ENCODE measurements at places on chromosomes 3 and 15. TPM values are rescaled to one million over a fixed set of nuclear protein-coding genes. Genes with fewer than 3 reads are reported as not detected.

GRCh38 chr3:99858469-99858868 lies 40.8 kb downstream of the CMSS1 start:
- no peak for DNase-seq

DNA sequence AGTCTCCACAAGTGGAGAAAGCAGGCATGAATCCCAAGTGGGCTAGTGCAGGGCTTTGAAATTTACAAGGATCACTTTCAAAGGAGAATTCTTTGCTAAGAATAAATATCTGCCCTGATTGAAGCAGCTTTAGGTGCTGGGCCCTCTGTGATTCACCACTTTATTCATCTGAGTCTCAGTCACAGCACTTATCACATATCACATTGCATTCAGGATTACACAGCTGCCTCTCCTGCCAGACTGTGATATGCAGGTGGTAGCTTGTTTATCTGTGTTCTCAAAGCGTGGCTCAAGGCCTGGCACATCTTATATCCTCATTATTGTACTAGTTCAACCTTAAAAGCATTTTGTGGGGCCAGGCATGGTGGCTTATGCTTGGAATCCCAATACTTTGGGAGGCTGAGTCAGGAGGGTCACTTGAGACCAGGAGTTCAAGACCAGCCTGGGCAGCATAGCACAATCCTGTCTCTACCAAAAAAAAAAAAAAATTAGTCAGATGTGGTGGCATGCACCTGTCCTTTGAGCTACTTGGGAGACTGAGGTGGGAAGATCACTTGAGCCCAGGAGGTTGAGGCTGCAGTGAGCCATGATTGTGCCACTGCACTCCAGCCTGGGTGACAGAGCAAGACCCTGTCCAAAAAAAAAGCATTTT lies 156.9 kb upstream of the EIF1B start:
- no peak for DNase-seq

DNA sequence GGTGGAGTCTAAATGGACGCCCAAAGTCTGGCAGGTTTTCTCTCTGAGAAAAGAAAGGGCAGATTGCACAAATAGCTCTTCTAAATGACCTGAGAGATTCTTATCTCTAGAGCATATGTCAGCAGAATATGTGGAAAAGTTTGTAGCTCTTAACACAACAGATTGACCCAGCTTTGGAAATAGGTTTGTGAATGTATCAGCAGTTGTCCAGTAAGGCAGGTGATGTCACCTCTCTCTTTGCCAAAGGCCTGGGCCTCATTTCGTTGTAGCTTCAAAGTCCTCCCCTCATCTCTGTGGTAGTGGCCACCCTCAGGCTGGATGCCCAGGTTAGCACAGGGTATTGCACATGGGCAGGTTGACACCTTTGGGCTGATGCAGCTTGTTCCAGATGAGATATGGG lies 36.0 kb downstream of the PDIA5 start:
- DNase-seq = no peak

DNA sequence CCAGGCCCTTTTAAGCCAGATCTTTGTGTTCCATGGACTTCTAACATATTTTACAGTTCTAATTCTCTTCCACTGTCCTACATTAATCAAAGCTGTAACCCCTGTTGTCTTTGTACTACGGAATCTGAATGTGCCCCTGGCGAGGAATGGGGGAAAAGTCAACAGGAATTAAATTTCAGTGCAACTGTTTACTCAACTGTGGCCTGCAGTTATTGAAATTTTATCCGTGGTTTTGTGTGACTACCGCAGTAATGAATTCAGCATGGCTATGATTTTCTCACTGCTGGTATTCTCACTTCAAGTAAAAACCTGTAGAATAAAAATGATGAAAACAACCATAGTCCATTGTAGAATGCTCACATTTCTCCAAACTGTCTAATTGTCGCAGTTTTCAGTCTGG lies 388.0 kb downstream of the FOXP1 start:
- DNase-seq = no peak

GOLGA8T gene
- not detected for total RNA-seq

DNA sequence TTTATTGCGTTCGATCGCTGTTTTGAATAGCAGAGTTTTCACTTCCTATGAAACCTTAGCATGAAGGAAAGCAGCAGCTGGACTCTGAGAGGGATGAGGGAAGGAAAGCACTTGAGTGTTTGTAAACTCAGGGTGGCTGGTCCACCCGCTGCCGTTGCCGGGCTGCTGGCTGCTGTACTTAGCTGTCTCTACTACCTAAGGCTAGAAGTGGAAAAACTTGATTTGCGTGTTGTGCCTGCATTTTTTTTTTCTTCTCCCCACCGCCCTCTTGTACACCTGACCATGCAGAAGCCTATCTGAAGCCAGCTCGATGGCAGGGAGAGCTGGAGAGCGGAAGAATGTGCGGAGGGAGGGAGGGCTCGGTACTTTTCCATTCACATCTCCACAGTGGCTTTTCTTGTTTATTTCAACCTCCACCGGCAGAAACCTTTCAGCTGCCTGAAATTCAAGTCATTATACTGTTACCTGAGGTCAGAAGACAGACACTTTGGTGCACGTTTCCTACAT lies 4.8 kb upstream of the BCL6 start:
- DNase-seq = no peak

GRCh38 chr3:179069762-179070390 lies 1.7 kb downstream of the ZMAT3 start:
- no peak for DNase-seq

KNL1 gene
- 25.7 TPM for total RNA-seq

- DNase-seq = no peak
Measured at GRCh38 chr3:67296039-67296892, 298.2 kb downstream of the KBTBD8 start.

SHISA5 gene
- 86.7 TPM for total RNA-seq

GRCh38 chr15:40349163-40349562 lies 1.7 kb upstream of the PHGR1 start:
- no peak for DNase-seq

PIF1 gene
- total RNA-seq = 36.9 TPM

GRCh38 chr3:138331143-138331894 lies 1.7 kb upstream of the NME9 start:
- no peak for DNase-seq

GRCh38 chr3:71509066-71509465 lies 74.5 kb downstream of the FOXP1 start:
- DNase-seq = no peak

ASB14 gene
- total RNA-seq = not detected

CCR8 gene
- 16.9 TPM for total RNA-seq

- DNase-seq = no peak
Measured at GRCh38 chr3:134361162-134361835, 12.9 kb downstream of the AMOTL2 start.

POLQ gene
- 14.5 TPM for total RNA-seq

GRCh38 chr3:172561897-172562640 lies 38.8 kb upstream of the TNFSF10 start:
- DNase-seq = no peak

- DNase-seq = no peak
Measured at GRCh38 chr3:98551236-98551635, 19.5 kb downstream of the GPR15 start.

GRCh38 chr3:102715030-102715697 lies 280.3 kb downstream of the ZPLD1 start:
- peak; percentile 20 for DNase-seq

DNA sequence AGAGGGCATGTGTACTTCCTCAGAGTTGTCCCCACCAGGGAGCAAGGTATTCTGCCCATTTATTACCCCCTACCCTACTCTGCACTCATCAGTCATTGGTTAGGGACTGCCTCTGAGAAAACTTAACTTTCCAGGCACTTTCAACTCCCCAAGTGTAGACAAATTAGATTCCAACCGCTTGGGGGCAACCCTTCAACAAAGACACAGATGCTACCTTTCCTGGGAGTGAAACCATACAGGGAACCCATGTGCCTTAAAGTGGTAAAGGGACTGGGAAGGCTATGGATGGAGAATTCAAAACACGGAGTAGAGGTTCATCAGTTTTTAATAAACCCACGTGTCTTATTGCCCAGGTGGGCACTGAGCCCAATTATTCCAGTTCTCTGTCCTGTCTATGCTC lies 19.4 kb upstream of the UBE2E2 start:
- no peak for DNase-seq

- no peak for DNase-seq
Measured at GRCh38 chr3:171976526-171976925, 62.9 kb upstream of the FNDC3B start.

- no peak for DNase-seq
Measured at GRCh38 chr3:112395896-112396290, 62.9 kb downstream of the CD200 start.

TMEM212 gene
- not detected for total RNA-seq
